ENCODE measurements at places on chromosomes 13 and 19. TPM values are rescaled to one million over a fixed set of nuclear protein-coding genes. Genes with fewer than 3 reads are reported as not detected.
A peak's percentile ranks its signal among the peaks of the same experiment; 100 is the strongest.

Gene LGI4
- 0.70 TPM for total RNA-seq

Gene ZNF723
- not detected for total RNA-seq

Gene MEIS3
- not detected for total RNA-seq

Gene VSTM2B
- total RNA-seq, result not detected

Gene EFNA2
- total RNA-seq, result not detected

Gene CASP14
- not detected for total RNA-seq

Gene DIRAS1
- not detected for total RNA-seq

Gene ZNF541
- total RNA-seq, result 0.88 TPM

Gene HMG20B
- total RNA-seq, result 34.3 TPM

Gene C19orf85
- total RNA-seq, result not detected

DNA sequence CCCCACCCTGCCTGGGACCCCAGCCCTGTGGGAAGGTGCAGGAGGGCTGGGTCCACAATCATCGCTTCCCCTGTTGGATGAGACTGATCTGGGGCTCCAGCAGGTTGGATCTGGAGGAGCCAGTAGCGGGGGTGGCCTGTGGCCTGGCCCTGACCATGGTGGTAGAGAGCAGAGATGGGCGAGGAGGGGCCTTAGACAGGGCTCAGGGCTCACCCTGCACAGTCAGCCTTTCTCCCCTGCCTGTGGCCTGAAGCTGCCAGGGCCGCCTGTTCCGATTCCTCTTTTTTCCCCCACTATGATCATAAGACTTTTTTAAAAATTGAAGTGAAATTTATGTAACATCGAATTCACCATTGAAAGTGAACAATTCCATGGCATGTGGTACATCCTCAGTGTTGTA, 18.2 kb downstream of the SIN3B start:
- H3K27ac ChIP-seq, result no peak overlapping the region
- H3K36me3 ChIP-seq, result peaks cover 81% of the 10 kb centered on the region
- H3K27me3 ChIP-seq, result no peaks in the 10 kb centered on the region
- H3K4me1 ChIP-seq, result no peaks in the 10 kb centered on the region

GRCh38 chr13:59690857-59691500, 472.7 kb downstream of the DIAPH3 start:
- no peaks in the 10 kb centered on the region for H3K36me3 ChIP-seq
- no peak overlapping the region for H3K4me3 ChIP-seq
- no peaks in the 10 kb centered on the region for H3K4me1 ChIP-seq
- H3K27me3 ChIP-seq, result no peaks in the 10 kb centered on the region

DNA sequence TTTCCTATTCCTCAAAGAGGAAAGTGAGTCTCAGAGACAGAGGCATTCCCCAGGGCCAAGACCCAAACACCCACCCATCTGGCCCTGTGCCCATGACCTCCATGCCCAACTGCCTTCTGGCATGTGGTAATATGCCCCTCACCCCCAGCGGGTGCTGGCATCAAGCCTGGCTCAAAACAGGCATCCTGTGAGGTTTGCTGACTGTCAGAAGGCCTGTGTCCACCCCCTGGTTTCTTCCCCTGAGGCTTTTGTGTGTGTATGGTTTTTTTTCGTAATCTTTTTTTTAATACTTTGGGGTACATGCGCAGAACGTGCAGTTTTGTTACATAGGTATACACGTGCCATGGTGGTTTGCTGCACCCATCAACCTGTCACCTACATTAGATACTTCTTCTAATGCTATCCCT, 7.6 kb upstream of the KANK2 start:
- H3K36me3 ChIP-seq, result no peaks in the 10 kb centered on the region
- H3K27ac ChIP-seq, result no peak overlapping the region
- H3K4me1 ChIP-seq, result no peaks in the 10 kb centered on the region
- no peak for DNase-seq

DNA sequence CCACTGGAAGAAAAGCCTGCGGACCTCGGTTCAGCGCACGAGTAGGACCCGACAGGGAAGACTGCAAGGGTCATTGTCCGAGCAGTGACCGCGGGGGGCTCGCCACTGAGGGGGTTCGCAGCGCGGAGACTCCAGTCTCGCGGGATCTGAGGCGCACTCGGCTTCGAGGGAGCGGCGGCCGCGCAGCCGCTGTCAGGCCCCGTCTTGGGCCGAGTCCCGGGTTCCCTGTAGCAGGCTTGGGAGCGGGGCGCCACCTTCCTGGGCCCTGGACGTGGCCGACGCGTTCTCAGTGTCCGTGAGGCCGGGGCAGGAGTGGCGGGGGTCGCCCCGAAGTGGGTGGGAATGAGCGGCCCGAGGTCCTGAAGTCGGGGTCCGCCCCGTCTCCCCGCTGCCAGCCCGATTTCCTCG, 474 bp upstream of the FAM174C start:
- H3K27me3 ChIP-seq, result no peaks in the 10 kb centered on the region
- H3K4me1 ChIP-seq, result peaks cover 77% of the 10 kb centered on the region
- peaks cover 78% of the 10 kb centered on the region for H3K36me3 ChIP-seq
- H3K4me3 ChIP-seq, result peak overlapping the region; percentile 32
- no peak for DNase-seq
- H3K27ac ChIP-seq, result peak overlapping the region; percentile 52

- no peaks in the 10 kb centered on the region for H3K4me1 ChIP-seq
- no peaks in the 10 kb centered on the region for H3K36me3 ChIP-seq
- no peak overlapping the region for H3K27ac ChIP-seq
- peaks cover 14% of the 10 kb centered on the region for H3K27me3 ChIP-seq
- H3K4me3 ChIP-seq, result no peak overlapping the region
Observed at GRCh38 chr19:373391-374182, 29.0 kb upstream of the MIER2 start.

DNA sequence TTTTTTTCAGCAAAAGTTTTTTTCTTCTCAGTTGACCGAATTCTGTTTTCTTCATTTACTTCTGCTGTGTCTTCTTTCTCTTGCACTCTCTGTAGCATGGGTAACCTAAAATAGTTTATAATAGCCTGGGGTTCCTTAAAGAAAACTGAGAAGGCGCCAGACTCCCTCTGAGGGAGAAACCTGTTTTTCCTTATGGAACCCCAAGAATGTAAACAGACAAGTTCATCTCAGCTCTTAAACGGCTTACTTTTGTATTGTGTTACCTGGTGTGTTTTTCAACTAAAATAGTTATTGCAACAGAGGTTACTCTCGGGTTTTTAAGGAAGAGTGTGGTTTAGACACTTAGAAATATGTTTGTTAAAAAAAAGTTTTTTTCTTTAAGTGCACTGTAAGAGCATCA, 23.8 kb upstream of the TM9SF2 start:
- H3K4me1 ChIP-seq, result no peaks in the 10 kb centered on the region
- H3K27ac ChIP-seq, result no peak overlapping the region
- DNase-seq, result no peak
- H3K27me3 ChIP-seq, result no peaks in the 10 kb centered on the region
- H3K36me3 ChIP-seq, result no peaks in the 10 kb centered on the region

- H3K36me3 ChIP-seq, result no peaks in the 10 kb centered on the region
- DNase-seq, result no peak
- no peaks in the 10 kb centered on the region for H3K4me1 ChIP-seq
- H3K4me3 ChIP-seq, result no peak overlapping the region
- H3K27me3 ChIP-seq, result no peaks in the 10 kb centered on the region
- no peak overlapping the region for H3K27ac ChIP-seq
Observed at GRCh38 chr13:59766236-59766635, 397.5 kb downstream of the DIAPH3 start.

DNA sequence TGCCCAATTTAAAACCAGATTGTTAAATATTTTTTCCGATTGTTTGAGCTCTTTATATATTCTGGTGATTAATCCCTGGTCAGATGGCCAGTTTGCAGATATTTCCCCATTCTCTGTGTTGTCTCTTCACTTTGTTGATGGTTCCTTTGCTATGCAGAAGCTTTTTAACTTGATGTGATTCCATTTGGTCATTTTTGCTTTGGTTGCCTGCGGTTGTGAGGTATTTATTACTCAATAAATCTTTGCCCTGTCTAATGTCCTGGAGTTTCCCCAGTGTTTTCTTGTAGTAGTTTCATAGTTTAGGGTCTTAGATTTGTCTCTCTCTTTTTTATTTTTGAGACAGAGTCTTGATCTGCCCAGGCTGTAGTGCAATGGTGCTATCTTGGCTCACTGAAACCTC, 23.8 kb upstream of the LMO7 start:
- no peaks in the 10 kb centered on the region for H3K4me1 ChIP-seq
- H3K27ac ChIP-seq, result no peak overlapping the region
- H3K4me3 ChIP-seq, result no peak overlapping the region
- peaks cover 4% of the 10 kb centered on the region for H3K36me3 ChIP-seq

DNA sequence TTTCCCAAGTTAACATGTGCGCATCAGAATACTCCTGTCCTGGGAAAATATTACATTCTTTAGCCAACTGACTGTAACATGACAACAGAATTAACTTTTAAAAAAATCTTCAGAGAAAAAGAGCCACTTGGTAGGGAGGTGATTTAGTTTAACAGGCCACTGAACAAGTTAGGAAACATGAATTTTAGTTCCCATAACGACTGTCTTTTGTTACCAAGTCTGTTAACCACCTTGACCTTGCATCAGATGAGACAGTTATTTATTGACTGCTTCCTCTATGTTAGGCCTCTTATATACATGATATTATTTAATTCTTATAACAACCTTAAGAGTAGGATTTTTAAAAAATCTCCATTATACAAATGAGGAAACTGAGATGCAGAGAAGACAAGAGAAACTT, 268.6 kb downstream of the NDFIP2 start:
- H3K4me1 ChIP-seq, result no peaks in the 10 kb centered on the region
- DNase-seq, result no peak
- no peak overlapping the region for H3K4me3 ChIP-seq

GRCh38 chr13:88862095-88862620, 1191.0 kb downstream of the SLITRK5 start:
- H3K27me3 ChIP-seq, result no peaks in the 10 kb centered on the region
- H3K4me3 ChIP-seq, result no peak overlapping the region
- H3K27ac ChIP-seq, result no peak overlapping the region
- H3K4me1 ChIP-seq, result no peaks in the 10 kb centered on the region

- peak; percentile 68 for DNase-seq
- H3K36me3 ChIP-seq, result peaks cover 21% of the 10 kb centered on the region
Observed at GRCh38 chr19:53868892-53869804, 1.5 kb downstream of the MYADM start.

DNA sequence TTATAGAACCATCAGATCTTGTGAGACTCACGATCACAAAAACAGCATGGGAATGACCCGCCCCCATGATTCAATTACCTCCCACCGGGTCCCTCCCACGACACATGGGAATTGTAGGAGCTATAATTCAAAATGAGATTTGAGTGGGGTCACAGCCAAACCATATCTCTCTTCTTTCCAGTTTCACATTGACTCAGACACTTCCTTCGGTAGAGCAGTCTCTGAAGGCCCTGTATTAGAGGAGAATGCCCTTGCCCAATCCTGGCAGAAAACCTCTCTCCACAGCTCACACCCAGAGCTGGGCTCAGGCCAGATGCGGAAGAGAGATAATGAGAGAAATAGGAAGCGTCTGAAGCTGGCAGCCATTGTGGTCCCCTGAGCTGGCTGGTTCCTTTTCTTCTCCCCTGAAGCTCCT, 72.4 kb upstream of the CLDN10 start:
- H3K27ac ChIP-seq, result no peak overlapping the region
- H3K4me1 ChIP-seq, result peaks cover 7% of the 10 kb centered on the region
- H3K4me3 ChIP-seq, result no peak overlapping the region
- no peaks in the 10 kb centered on the region for H3K36me3 ChIP-seq
- no peaks in the 10 kb centered on the region for H3K27me3 ChIP-seq

GRCh38 chr13:37144661-37145060, 39.2 kb upstream of the CSNK1A1L start:
- no peak for DNase-seq
- H3K4me3 ChIP-seq, result no peak overlapping the region
- H3K4me1 ChIP-seq, result no peaks in the 10 kb centered on the region
- no peaks in the 10 kb centered on the region for H3K36me3 ChIP-seq

GRCh38 chr13:73061876-73062275, 3.1 kb downstream of the KLF5 start:
- H3K27ac ChIP-seq, result no peak overlapping the region
- H3K27me3 ChIP-seq, result peaks cover 10% of the 10 kb centered on the region
- DNase-seq, result no peak
- H3K4me1 ChIP-seq, result peaks cover 17% of the 10 kb centered on the region

DNA sequence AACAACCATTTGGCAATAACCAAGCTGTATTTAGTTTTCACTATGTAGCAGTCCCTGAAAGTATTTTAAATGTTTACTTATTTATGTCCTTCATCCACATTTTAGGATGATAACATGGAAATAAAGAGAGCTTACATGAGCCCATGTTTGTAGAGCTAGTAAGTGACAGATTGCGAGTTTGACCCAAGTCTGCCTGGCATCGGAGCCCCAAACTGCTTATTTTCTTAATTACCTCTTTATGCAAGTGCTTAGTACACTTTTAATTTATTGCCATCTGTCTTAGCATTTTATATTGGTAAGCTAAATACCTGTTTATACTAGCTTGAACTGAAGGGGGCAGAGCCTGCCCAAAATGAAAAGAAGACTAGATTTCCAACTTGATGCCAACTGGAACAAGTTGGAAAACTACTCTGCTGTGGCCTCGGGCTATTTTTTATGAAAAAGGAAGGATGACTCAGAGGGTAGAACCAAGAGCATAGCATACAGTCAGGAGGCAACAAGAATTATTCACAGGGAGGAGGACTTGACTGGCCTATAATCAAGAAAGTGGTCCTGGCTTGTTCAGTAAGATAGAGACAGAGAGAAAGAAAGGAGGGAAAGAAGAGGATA, 150.2 kb downstream of the NDFIP2 start:
- H3K4me1 ChIP-seq, result no peaks in the 10 kb centered on the region
- no peak overlapping the region for H3K4me3 ChIP-seq
- no peak for DNase-seq
- H3K27me3 ChIP-seq, result peaks cover 4% of the 10 kb centered on the region

- peaks cover 8% of the 10 kb centered on the region for H3K4me1 ChIP-seq
- DNase-seq, result no peak
- no peaks in the 10 kb centered on the region for H3K27me3 ChIP-seq
- peaks cover 72% of the 10 kb centered on the region for H3K36me3 ChIP-seq
- no peak overlapping the region for H3K4me3 ChIP-seq
Observed at GRCh38 chr19:47492137-47492533, 8.1 kb upstream of the KPTN start.

GRCh38 chr19:33878030-33878544, 81.4 kb downstream of the KCTD15 start:
- no peaks in the 10 kb centered on the region for H3K27me3 ChIP-seq
- DNase-seq, result no peak
- H3K4me3 ChIP-seq, result no peak overlapping the region
- no peaks in the 10 kb centered on the region for H3K4me1 ChIP-seq
- no peak overlapping the region for H3K27ac ChIP-seq

- no peaks in the 10 kb centered on the region for H3K27me3 ChIP-seq
- H3K27ac ChIP-seq, result no peak overlapping the region
- H3K36me3 ChIP-seq, result no peaks in the 10 kb centered on the region
- no peaks in the 10 kb centered on the region for H3K4me1 ChIP-seq
Observed at GRCh38 chr13:30985637-30986205, 53.3 kb downstream of the TEX26 start.

DNA sequence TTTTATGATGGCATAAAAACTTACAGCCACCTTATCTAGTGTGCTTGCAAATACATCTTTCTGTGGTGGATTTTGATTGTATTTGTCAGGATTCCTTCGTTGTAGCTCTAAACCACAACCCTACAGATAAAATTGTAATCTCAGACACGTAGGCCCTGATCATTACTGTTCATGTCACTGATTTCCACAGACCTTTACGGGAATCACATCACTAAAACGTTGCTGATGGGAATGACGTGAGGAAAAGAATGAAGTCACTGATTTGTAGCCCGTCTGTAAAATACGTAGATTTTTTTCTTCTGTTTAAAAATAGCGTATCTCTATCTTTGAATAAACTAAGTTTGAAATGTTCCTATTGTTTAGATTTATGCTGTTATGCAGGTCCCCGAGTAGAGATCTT, 399.2 kb downstream of the MYO16 start:
- H3K4me3 ChIP-seq, result no peak overlapping the region
- H3K36me3 ChIP-seq, result no peaks in the 10 kb centered on the region
- H3K4me1 ChIP-seq, result no peaks in the 10 kb centered on the region

Measured in CD4-positive, alpha-beta T cell (primary cell).